ENCODE measurements at places on chromosomes 5 and 9.
A peak's percentile ranks its signal among the peaks of the same experiment; 100 is the strongest.

- no peak for DNase-seq
These were observed 4.8 kb downstream of the ARL10 start for GRCh38 chr5:176369934-176370711.

DNA sequence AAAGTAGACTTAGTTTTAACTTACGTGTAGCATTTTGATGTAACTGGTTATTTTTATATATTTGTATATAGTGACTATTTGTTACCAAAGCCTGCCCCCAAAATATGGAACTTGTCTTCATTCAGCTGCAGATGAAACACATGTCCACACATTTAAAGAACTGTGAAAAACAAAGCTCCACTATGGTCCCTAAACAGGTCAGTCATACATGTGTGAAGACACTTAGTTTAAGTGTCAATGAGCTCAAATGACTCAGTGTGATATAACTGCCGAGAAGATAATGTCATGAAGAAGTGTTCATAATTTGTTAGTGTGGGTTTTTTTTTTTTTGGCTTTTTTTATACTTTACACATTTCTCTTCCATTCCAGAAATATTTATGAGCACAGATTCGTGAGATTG is 28.2 kb downstream of the HAVCR1 start:
- no peak for DNase-seq

- no peak for DNase-seq
These were observed 116.1 kb downstream of the TMEM174 start for GRCh38 chr5:73288803-73289720.

- DNase-seq, result no peak
These were observed 112.2 kb downstream of the MAST4 start for GRCh38 chr5:66708368-66708767.

DNA sequence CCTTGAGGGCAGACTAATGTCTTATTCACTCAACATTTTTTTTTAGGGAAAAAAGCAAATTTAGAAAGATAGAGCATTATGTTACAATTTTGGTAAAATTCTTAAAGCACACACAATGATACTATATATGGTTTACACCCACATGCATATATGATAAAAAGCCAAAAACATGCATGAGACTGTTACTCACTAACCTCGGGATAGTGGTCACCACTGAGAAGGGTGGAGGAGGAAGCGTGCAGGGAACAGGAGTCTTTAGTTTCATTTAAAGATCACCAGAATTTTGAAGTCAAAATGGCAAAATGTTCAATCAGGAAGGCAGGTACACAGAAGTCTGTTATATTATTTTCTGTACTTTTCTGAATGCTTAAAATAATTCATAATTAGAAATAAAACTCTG is 9.2 kb downstream of the ARL15 start:
- DNase-seq, result no peak

- DNase-seq, result peak; percentile 10
These were observed 155.0 kb upstream of the CLINT1 start for GRCh38 chr5:158013939-158014338.

DNA sequence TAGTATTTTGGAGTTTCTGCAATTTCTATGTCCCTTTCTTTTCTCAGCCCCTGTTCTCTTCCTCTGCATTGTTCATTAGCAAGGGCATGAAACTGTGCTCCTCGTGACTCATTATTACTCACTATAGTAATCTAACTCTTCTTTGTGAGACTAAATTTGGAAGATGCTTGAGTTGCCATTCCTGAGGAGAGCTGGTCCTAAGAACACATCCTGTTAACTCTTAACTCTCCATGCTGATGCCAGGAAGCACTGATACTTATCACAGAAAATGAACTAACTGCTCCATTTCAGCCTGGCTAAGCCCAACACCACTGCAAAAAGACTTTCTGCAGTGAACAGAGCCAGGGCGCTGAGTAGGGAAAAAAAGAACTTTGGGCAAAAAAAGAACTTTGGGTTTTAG is 10.6 kb upstream of the CSNK1A1 start:
- peak; percentile 97 for DNase-seq

- no peak for DNase-seq
These were observed 3.3 kb upstream of the UBE2D2 start for GRCh38 chr5:139557811-139558210.

GRCh38 chr9:121494192-121494591 is 5.5 kb downstream of the GGTA1 start:
- DNase-seq, result no peak

GRCh38 chr9:131800366-131800765 is 60.5 kb upstream of the RAPGEF1 start:
- DNase-seq, result no peak

DNA sequence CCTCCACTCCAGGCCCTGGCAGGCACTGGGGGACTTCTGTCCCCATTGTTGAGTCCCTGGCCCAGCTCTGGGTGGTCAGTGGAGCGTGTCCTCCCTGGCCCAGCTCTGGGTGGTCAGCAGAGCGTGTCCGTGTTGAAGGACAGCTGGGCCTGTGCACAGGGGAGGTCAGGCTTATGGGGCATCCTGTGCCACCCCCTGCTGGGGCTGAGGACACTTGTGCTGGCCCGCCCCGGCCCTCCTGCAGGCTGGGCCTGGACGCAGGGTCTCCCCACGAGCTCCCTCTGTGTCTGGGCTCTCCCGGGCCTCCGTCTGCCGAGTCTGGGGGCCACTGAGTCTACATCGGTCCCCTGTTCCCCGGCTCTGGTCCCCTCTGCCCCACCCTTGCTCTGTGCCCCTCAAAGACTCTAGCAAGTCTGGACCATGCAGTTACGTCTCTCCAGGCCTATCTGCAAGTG is 11.5 kb upstream of the CLIC3 start:
- DNase-seq, result no peak

- no peak for DNase-seq
These were observed 19.3 kb downstream of the SLIT3 start for GRCh38 chr5:169281625-169282024.

GRCh38 chr9:26725573-26725972 is 167.0 kb downstream of the CAAP1 start:
- no peak for DNase-seq

DNA sequence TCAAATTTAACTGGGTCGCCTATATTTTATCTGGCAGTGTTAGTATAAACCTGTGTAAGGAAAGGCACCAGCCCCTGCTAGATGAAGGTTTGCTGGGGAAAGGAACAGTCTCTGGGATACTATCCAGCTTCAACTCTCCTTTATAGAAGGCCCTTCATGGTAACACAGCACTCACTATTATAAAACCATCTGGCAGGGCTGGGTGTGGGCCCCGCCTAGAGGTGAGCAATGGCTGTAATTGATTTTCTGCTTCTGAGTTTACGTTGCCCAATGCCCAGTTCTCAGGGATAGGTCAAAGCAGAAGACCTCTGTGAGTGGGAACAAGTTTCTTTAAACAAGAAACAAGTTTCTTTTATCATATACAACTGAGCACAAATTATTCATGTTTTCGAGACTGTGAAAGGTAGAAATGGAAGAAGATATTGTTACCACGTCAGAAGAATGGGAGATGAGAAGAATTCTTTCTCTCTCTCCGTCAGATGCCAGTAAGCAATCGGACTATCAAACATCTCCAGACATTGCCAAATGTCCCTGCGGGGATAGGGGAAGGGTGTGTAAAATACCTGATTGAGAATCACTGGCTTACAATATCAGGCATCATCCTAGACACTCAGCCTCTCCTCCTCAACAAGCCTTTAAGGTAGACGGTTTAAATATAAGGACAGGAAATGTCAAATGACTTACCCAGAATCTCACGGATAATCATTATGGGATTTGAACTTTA is 205.9 kb downstream of the PDZD2 start:
- DNase-seq, result no peak

DNA sequence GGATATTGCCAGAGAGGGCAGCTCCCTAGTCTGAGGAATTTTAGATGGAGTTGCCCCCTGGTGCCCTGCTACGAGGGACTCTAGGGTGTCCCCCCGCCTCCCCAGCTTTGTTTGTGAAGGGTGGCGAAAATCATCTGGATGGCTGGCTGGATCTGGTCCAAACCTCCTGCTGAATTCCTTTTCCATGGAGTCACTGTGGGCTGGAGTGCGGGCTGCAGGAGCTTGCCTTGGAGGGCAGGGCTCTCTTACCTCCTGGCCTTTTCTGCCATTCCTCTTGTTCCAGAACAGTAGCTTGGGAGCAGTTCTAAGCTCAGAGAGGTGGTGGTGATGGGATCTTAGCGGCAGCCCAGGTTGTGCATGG is 2.1 kb downstream of the SYNPO start:
- peak; percentile 91 for DNase-seq

- DNase-seq, result peak; percentile 65
These were observed 24.5 kb downstream of the CAVIN4 start for GRCh38 chr9:100602342-100602801.

- no peak for DNase-seq
These were observed 142.8 kb downstream of the PALM2AKAP2 start for GRCh38 chr9:109922617-109923470.

DNA sequence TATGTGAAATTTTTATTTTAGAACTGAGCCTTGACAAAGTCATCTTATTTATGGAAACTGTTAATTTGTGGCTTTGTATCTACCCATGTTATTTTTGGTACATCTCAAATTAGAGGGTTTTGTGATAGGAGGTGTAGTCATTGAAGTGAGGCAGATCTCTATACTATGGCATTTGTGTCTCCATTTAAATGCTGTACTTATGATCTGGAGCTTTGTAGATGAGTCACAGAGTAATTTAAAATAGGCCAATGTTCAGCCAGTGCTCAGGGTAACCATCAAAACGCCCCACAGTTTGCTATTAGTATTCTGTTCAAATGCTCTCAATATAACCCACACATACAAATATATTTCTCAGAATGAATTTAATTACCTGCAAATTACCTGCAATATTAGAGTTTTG is 351.5 kb upstream of the KLF9 start:
- DNase-seq, result no peak

- no peak for DNase-seq
These were observed 269.2 kb downstream of the ACTL7B start for GRCh38 chr9:108586471-108587139.

GRCh38 chr9:109117856-109118807 is 1.6 kb downstream of the TMEM245 start:
- DNase-seq, result peak; percentile 42

GRCh38 chr9:101706997-101707396 is 31.4 kb downstream of the GRIN3A start:
- no peak for DNase-seq

- DNase-seq, result no peak
These were observed 14.0 kb upstream of the TNIP1 start for GRCh38 chr5:151094852-151095245.

All from H4 (cell line).